ENCODE measurements at places on chromosomes 7 and 10.

DNA sequence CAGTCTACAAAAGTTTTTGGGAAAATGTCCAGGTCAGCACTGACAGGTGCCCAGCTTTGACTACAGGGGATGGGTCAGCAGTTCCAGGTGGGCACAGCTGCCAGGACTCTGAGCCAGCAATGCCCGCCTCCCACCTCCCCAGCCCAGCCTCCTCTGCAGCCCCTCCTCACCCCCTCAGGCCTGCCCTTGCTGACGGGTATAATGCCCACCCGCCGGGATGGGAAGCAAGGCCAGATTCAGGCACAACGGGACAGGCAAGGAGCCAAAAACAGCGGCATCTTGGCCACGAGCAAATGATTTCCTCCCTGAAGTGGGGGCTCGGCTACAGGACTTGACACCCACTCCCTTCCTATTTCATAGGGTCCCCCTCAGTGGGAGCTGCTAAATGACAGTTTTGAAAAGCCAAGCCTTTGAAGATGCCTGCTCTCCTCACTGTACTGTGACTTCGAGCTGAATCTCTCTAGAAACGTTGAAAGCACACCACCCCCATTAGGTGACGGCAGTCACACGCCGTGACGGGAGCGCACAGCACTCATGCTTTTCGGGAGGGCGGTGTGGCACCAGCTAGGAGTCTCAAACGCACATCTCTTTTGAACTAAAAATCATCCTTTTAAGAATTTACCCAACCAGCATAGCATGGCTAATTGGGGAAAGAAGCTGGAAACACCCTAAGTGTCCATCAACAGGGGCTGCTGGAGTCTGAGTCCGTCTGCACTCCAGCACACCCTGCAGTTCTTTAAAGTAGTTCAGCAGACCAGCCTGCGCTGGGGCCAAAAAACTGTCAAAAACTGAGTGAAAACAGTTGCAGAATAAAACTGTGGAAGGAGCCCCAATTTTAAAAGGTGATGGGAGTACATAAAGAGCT is 29.6 kb downstream of the MAD1L1 start:
- DNase-seq: peak; percentile 28

DNA sequence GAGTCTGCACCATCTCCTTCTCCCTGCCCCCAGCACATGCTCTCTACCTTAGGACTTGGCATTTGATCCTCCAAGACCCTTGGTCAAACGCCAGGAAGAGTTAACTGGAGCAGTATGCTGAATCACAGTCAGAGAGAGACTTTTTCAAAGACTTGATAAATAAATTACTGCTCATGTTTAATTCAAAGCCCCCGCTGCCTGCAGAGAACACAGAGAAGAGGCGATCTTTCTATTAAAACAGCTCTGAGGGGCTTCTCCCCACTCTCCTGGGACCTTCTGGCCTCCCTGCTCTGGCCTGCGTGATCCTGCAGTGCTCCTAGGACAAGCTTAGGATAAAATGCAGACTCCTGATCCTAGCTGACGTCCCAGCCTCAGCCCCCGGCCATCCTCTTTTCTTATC is 47.8 kb downstream of the NPTX2 start:
- DNase-seq: no peak

DNA sequence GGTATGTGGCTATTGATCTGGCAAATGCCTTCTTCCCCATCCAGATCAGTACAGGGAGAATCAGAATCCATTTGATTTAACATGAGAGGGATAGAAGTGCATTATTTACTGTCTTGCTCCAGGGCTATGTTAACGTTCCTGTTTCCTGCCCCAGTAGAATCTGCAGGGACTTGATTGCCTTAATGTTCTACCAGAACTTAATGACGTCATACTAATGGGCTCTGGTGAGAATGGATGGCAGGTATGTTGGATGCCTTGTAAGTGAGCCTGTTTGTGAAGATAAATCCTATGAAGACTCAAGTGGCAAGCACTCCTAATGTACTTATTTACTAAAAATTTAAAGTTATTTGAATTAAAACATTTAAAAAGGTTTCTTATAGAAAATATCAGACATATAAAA is 44.5 kb upstream of the CHCHD3 start:
- DNase-seq: no peak

DNA sequence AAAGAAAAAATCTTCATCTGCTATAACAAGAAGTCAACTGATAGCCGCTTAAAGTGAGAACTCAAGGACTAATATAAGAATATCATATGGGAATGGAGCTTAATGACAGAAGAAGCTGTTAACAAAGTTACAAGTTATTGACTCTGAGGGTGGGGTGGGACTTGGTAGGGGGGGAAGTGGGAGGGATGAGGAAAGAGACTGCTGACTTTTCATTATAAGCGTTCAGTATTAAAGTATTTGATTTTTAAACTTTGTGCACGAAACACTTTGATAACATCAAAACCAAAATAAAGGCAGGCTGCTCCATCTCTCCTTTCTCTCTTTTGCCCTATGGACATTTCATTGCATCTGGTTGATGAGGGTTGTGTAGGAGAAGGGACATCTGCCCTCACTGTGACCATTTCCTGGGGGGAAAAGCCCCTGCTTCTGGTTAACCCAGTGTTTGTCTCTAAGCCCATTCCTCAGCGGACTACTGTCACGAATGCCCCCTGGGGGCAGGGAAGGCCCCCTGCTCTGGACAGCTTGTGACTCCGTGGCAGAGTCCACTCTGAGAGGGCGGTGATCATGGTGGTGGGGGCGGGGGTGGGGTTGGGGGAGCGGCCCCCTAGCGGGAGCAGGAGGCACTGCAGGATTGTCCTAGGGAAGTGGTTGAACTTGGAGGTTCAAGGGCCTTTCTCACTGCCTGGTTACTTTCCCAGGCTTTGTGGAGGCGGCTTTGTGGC is 17.4 kb downstream of the SLC13A4 start:
- DNase-seq: no peak

DNA sequence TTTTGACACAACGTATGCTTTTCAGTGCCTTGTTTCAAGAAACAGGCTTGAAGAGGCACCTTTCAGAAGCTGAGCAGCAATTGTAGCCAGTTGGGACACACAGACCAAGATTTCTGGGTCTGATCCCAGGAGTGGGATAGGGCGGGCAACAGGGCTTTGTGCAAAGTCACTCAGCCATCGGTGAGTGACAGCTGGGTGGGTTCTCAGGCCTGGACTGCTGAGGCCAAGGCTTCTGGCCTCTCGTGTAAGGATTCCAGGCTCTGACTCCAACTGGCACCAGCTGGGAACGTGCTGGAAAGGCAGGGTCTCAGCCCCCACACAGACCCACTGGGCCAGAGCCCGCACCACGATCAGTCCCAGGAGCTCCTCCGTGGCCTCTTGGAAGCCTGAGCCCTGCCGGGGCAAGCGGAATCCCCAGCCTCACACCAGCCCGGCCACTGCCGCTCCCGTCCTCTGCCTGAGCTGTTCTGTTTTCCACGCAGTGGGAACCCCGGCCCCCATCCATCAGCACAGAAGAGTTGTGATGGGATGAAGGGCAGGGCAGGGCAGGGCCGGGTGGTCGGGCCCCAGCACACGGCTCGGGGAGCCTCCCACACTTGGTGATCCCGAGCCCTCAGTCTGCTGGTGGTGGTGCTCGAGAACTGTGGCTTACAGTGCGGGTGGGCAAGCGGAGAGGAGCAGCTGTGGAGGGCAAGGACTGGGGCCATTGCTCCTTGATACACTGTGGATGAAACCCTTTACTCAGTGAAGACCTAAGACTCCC is 46.8 kb downstream of the VIPR2 start:
- peak; percentile 38 for DNase-seq

DNA sequence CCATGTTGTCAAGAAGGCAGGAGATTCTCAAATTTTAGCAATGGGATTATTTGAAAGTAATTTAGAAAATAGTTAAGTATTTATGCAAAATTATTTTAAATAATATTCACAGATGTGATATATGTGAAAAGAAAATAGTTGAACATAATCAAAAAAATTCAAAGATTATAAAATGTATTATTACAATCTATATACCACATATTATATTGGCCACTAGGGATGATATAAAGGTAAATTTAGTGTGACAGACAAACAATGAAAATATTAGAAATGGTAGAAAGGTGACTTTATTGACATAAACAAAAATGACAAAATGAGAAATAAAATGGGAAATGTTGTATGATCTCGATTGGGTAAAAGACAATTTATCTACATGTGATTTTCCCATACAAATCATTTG is 385.5 kb downstream of the PCDH15 start:
- no peak for DNase-seq

DNA sequence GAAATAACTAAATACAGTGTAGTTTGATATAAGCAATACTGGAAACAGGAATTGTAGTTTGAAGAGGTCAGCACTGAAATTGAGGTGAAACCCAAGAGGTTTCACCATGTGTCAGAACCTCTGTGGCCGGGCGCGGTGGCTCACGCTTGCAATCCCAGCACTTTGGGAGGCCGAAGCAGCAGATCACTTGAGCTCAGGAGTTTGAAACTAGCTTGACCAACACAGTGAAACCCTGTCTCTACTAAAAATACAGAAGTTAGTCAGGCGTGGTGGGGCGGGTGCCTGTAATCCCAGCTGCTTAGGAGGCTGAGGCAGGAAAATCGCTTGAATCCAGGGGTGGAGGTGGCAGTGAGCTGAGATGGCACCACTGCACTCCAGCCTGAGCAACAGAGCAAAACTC is 13.7 kb downstream of the AHCYL2 start:
- DNase-seq: no peak

DNA sequence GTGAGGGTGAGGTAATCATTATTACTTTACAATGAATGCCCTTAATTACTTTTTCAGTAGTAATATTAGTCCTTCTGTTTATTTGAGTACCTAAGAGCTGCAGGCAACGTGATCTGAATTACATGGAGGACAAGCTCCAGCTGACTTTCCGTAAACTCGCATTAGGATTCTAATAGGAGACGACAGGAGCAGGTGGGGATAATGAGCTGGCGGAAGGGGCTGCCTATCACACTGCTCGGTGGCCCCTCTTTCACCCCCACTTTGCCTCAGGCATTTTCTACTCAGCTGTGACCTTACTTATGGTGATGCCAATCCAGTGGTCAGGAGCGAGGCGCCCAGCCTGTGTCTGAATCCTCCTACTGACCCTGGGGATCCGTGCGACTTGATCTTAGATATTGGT is at the start of gene C7orf33:
TSS of gene C7orf33 (plus strand) at position 296 of the 400 bp plus-strand sequence. CDS start 160 bp downstream, outside the sequence.
- no peak for DNase-seq

GRCh38 chr7:142811154-142811737 is 40.5 kb downstream of the PRSS2 start:
- no peak for DNase-seq

DNA sequence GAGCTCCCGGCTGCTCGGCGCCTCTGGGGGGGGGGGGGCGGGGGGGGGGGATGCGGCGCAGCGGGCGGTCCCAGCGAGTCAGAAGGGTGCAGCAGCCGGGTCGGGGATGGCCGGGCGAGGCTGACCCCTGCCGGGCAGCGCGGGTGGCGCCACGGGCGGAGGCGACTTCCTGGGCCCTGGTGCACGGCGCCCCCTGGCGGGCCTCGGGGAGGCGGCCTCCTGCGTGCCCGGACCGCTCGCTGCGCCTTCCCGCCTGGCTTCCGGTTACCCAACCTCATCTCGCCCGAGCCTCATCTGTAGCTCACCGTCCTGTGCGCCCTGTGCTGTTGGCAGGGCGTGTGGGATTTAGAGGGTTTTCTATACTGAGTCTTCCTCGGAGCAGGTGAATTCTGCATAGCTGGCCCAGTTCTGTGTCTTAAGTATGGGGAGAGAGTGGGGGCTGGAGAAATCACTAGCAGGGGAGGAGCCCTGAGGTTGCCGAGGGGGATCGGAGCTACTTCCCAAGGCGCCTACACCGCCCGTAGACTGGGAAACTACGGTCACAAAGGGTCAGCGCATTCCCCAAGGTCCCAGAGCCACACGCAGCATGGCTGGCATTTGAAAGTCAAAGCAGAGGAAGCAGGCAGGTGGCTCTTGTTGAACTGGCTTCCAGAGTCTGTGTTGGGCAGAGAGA is 28.3 kb upstream of the WDFY4 start:
- peak; percentile 94 for DNase-seq

GRCh38 chr7:108973075-108973474 is 403.4 kb downstream of the DNAJB9 start:
- DNase-seq: no peak

GRCh38 chr10:69575164-69575722 is 2.0 kb upstream of the NEUROG3 start:
- DNase-seq: no peak

- DNase-seq: no peak
Observed at GRCh38 chr10:114545071-114545470, 113.0 kb downstream of the ABLIM1 start.

DNA sequence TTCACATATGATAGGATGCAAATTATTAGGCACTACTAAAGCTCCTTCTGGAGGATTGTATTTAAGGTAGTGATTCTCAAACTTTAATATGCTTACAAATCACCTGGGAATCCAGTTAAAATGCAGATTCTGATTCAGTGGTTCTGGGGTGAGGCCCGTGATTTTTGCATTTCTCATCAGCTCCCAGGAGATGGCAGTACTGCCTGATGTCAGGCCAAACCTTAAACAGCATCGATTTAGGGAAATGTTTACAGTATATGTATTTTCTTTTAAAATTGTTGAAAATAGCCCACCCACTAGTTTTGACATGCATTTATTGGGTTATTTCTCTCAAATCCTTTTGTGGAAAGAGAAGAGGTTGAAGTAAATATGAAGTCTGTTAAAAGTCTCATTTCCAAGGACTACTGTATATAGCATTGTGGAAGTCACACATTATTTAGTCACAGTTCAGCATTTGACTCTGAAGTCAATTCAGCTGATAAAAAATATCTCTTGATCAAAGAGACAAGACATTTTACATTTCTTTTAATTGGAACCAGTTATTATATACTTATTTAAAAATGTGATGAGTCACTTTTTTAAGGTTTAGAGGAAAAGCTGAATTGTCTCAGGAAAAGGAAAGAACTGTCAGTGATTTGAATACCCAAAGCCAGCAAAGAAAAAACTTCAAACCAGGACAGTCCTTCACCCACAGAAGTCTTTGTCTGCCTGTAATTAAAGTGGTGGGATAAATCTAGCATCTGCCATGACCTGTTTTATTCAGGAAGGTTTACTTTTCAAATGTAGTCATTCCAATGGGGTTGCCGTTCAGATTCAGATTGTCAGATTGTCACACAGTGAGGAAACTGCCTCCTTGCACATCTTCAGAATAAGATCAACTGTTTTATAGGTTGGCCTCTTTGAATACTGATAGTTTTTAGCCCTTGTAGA is 21.1 kb upstream of the HBP1 start:
- DNase-seq: peak; percentile 71

- no peak for DNase-seq
Observed at GRCh38 chr10:14125564-14125963, 205.2 kb downstream of the FRMD4A start.
